Effector CD8-positive, alpha-beta T cell (primary cell): ENCODE measurements at places on chromosomes 3 and 15.

- no peak for DNase-seq
Observed at GRCh38 chr3:107421881-107422280, 44.6 kb downstream of the CCDC54 start.

GRCh38 chr3:48852151-48852550 lies 4.5 kb upstream of the PRKAR2A start:
- no peak for DNase-seq

DNA sequence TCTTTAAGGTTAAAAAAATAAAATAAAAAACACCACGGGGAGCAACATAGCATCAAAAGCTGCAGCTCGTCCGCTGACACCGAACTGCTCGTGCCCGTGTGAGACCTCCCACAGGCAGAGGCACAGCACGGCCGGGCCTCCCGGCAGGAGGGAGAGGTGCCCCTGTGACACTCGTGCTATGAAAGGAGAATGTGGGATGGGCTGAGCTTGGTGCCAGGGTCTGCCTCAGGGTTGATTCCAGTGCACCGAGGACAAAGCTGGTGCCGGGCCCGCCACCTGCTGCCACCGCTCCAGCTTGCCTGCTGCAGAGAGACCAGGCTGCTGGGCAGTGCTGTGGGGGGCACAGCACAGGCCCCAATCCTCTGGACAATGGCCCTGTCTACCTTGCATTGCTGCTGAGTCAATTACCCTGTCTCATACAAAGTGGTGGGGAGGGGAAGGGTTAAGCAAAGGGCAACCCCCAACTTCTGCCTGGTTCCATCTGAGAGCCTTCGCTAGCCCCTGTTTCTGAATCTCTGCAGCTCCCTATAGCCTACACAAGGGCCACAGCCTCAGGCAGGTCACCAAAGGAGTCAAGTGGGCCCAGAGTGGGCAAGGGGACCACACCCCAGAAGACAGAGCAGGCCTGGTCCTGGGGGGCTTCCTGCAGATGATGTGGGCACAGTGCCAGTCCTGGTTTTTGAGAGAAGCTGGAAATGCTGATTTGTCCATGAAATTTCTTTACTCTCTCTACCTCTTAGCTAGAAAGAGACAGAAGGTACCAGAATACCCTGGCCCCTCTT lies 74.0 kb upstream of the SNRPA1 start:
- DNase-seq = no peak

- no peak for DNase-seq
Observed at GRCh38 chr3:157042226-157042625, 117.7 kb downstream of the CCNL1 start.

- no peak for DNase-seq
Observed at GRCh38 chr3:13074006-13074375, 762 bp upstream of the IQSEC1 start.

DNA sequence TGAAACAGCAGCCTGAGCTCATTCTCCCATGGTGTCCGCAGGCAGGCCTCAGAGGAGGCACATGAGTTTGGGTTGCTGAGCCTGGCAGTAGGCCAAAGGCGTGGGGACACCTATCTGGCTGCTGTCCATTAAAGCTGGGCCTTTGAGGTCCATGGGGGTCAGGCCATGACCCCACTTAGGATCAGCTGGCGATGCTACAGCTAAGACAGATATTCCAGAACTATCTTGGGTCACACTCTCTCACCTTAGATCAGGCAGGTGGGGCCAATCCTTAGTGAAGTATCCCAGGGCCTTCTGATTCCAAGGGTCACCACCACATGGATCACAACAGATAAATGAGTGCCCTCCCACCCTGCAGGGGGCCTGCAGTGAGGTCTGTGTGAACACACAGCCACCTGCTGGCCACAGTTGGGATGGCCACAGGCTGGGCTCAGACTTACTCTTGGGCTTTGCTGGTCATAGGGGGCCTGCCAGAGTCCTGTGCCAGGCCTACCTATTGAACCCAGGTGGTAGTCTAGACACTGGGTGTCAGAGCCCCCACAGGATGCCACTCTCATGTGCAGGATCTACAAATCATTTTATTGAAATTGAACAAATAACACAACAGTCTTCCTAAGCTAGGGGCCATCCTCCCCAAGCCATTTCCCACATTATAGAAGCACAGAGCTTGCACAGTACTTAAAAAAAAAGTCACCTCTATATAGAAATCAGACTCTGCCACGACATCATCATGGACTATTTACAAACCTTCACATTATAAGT lies 2.0 kb upstream of the HYAL2 start:
- peak; percentile 40 for DNase-seq

- no peak for DNase-seq
Observed at GRCh38 chr3:104987859-104988258, 378.9 kb upstream of the ALCAM start.

- no peak for DNase-seq
Observed at GRCh38 chr3:190642016-190642415, 128.1 kb downstream of the IL1RAP start.

DNA sequence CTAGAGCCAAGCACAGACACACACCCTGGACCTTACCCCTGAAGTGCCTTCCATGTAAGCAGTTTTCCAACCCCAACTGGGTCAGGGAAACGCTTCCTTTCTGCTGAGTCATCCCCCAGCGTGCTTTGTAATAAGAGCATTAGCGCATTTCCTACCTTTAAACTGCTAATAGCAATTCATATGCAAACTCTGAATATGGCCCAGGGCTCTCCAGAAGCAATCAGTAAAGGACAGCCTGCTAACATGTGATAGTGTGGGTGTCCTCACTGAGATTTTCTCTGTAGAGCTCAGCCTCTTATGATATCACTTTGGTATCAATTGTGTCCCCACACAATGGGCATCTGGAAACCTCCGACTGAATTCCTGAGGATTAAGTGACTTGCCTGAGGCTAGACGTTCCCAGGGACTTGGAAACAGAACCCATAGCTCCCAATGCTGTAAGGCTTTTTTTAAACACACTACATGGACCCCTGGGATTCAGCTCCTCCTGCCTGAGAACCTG lies 5.6 kb downstream of the GABRB3 start:
- no peak for DNase-seq

GRCh38 chr3:27677565-27677964 lies 44.6 kb downstream of the EOMES start:
- DNase-seq = no peak

GRCh38 chr15:51849860-51850259 lies 20.4 kb downstream of the TMOD3 start:
- DNase-seq = no peak

GRCh38 chr3:134749802-134750553 lies 45.1 kb upstream of the EPHB1 start:
- no peak for DNase-seq

GRCh38 chr15:91871837-91872236 lies 18.3 kb downstream of the SLCO3A1 start:
- no peak for DNase-seq

GRCh38 chr3:14236902-14237301 lies 58.3 kb downstream of the LSM3 start:
- DNase-seq = no peak

- no peak for DNase-seq
Observed at GRCh38 chr3:72494626-72495025, 353.6 kb downstream of the SHQ1 start.

DNA sequence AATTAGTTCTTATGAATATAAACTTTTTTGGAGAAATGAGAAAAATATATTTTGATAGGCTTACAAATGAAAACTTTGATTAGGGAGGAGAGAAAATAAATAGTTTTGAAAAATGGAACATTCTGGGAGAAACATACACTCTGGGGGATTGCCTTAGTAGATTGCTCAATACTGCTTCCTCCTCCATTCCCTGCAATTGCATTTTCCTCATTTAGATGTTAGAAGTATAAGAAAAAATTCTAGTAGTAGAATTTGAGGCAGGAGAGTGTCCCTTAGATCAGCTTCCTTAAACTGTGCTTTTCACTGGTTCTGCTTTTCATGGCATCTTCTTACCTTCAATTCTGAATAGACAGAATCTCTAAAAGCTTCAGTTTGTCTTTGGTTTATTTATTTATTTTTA lies 46.2 kb upstream of the CTDSPL2 start:
- DNase-seq = no peak

DNA sequence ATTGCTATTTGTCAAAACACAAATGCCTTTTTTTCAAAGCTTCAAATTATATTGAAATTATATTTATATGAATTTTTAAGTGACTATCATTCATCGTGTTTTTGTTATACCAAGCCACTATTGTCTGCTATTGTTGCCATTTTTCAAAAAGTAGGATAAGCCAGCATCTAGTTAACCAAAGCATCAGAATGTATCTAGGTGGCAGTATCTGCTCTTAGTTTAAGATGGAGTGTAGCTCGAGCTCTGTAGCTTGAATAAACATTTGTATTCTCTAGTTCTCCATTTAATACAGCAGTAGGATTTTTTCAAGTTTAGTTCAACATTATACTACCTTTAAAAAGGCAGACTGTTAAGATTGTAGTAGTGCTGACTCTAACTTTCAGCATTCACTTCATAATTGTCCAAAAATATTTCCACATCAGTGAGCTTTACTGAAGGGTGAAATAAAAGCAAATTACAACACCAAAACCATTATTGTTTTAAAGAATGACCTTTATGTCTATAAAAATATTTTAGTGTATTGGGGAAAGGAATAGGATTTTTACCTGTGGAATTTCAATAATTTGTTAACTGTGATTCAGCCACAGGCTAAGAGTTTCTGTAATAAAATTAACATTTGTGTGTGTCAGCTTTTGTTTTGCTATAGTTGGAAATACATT lies 19.6 kb upstream of the C15orf61 start:
- DNase-seq = no peak

DNA sequence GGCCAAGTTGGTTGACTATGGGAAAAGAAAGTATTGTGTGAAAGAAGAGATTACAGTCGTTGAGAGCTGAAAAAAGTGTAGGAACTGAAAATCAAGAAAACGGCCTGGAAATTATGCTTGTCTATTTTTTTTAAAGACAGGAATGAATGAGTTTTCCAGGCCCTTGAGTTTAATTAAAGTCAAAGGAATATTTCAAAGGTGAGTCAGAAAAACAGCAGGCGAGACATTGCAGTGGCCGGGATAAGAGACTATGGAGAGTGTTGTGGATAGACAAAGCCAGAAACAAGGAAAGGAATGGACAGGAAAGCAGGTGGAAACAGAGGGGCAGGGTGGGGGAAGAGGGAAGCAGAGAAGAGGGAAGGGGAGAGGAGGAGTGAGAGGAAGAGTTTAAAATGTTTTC lies 275.1 kb upstream of the LRTM1 start:
- DNase-seq = no peak

DNA sequence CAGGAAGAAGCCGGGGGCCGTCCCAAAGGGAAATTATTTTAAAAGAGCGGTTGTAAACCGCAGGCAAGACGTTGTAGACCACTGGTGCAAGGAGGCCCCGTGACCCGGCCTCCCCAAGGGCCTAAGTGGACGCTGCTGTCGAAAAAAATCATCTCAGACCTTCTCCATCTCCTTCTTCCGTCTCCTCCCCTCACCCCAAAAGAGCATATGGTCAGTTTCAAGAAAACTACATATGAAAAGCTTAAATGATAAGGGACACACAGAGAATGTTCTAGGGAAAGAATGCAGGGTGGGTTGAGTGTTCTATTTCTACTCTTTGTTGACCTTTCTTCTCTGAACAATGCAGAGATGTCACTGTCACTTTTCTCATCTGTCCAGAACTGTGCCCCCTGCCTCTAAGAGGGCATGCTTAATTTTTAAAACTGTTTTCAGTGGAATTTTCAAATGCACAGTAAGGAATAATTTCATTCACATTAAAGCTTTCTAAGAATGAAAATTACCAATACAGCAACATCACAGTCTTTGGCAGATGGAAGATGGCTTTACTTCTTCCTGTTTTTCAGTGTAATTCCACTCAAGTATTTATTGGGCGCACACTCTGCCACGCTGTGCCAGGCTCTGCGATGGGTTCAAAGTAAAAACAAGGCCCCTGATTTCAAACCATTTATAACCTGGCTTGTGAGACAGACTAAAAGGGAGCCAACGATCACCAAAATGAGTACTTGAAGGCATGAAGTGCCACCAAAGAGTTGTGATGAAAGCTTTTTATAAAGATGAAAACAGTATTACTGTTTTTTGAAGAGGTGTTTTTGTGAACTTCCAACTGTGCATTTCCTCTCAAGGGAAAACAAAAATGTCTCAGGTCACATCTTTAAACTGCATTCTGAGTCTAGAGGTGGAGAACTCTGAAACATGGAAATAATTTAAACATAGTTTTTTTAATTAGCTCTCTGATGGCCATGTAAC lies 891 bp upstream of the TOP2B start:
- no peak for DNase-seq

GRCh38 chr3:99651531-99651930 lies 13.1 kb downstream of the COL8A1 start:
- DNase-seq = no peak
